IPS DF 6.9 (cell line): ENCODE measurements at places on chromosomes 16 and 17.

- no peak overlapping the region for H3K4me3 ChIP-seq
- no peak overlapping the region for H3K27ac ChIP-seq
- H3K27me3 ChIP-seq: no peaks in the 10 kb centered on the region
- no peak for DNase-seq
- H3K36me3 ChIP-seq: peaks cover 22% of the 10 kb centered on the region
Observed at GRCh38 chr17:82440469-82440981, 10.0 kb downstream of the CYBC1 start.

DNA sequence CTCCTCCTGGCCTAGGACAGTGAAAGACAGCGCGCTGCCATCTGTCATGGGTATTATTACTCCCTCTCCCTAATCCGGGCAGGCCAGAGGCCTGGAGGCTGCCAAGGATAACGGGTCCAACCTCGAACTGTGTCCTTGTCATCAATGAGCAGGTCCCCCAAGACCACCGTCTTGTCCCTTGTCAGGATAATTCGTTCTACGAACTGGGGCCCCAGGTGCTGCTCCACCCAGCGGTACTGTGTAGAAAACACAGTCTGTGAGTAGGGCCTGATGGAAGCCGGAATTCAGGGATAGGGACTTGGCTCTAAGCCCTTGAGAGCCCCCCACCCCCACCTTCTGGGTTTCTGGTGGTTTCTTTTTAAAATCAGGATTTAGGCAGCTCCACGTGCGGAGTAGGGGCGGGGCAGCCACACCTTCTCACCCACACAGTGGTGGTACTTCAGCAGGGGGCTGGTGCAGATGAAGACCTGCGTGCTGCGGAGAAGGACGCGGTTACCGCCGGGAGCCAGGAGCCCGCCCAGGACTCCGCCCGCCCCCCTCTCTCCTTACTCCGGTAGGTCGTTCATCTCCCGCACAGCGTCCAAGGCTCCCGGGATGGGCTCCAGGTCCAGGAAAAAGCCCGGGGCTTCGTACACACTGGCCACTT is 787 bp downstream of the NT5C start:
- H3K4me1 ChIP-seq: peaks cover under 1% of the 10 kb centered on the region; the same call in 1 of the 2 replicates
- H3K36me3 ChIP-seq: peaks cover 12% of the 10 kb centered on the region
- H3K27me3 ChIP-seq: no peaks in the 10 kb centered on the region
- peak overlapping the region; percentile 75 for H3K4me3 ChIP-seq
- no peak overlapping the region for H3K27ac ChIP-seq

- peaks cover 7% of the 10 kb centered on the region; the same call in 1 of the 2 replicates for H3K4me1 ChIP-seq
- H3K36me3 ChIP-seq: no peaks in the 10 kb centered on the region
- no peak overlapping the region for H3K27ac ChIP-seq
- no peak for DNase-seq
- no peak overlapping the region for H3K4me3 ChIP-seq
Observed at GRCh38 chr17:43033948-43034881, 9.2 kb downstream of the RND2 start.

- H3K4me1 ChIP-seq: no peaks in the 10 kb centered on the region; the same call in 1 of the 2 replicates
- H3K27ac ChIP-seq: no peak overlapping the region
- DNase-seq: no peak
- H3K36me3 ChIP-seq: no peaks in the 10 kb centered on the region
- peak overlapping the region; percentile 60; the same call in 1 of the 2 replicates for H3K4me3 ChIP-seq
Observed at GRCh38 chr17:42459256-42459800, 650 bp downstream of the ATP6V0A1 start.

DNA sequence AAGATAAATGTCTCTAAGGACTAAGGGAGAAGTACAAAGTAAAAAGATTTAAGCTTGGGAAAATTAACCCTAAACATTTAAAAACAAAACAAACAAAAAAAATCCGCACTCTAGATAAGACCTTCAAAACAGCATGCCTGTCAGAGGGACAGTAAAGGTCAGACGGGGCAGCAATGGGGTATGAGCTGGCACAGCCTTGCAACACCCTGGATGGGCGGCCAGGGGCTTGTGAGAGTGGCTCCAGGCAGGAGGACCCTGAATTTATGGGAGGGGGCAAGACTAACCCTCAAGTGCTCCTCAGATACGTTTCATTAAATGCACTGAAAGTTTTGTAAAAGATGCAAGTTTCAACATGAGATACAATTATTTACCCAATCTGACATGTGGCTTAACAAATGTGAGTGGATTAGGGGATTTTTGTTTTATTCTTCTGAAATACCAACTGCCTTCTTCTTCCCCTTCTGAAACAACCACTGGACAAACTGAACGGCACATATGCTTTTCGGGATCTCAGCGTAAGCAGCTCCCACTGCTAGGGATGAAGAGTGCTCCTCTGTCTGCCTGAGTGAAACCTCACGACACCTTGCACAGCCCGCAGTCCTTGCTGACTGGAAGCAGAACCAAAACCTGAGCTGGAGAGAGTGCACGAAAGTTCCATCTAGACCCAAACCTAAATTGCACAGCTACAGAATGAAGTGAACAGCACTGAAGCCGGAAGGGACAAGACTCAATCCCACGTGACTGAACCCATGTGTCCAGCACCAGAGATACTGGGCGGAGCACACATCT is 128.4 kb downstream of the ANKRD11 start:
- H3K4me3 ChIP-seq: no peak overlapping the region
- peaks cover 13% of the 10 kb centered on the region for H3K4me1 ChIP-seq
- no peak for DNase-seq
- no peaks in the 10 kb centered on the region for H3K27me3 ChIP-seq

DNA sequence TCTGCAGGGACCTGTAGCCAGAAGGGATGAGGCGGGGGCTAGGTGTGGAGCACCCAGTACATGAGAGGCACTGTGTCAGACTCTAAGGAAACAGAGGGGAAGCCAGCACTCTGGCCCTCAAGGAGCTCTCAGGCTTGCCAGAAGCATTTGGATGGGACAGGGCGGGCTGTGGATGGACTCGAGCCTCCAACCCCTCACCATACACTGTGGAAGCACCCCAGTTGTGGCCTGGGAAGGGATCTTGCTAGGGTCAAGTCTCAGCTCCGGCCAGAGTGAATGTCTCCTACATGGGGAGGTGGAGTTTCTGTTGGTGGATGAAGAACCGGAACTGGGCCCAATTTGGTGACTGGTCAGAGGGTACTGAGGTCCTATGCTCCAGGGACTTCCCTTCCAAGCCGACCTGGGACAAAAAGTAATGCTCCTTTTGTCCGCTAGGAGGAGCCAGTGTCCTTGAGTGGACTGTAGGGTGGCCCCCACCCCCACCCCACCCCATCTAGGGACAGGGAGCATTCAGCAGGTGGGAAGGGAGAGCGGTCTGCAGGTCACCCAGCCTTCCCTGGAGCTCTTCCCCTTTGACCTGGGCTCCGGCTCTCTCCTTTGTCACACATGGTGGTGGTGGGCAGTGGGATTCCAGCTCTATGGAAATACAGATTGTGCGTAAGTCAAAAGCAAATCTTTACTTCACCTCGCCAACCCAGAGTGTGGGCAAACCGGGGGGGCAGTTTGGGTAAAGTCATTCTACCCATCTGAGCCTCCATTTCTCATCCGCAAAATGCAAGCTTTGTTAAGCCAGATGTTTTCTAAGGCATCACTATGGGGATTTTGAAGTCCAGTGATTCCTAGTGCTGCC is 20.4 kb upstream of the PHB1 start:
- H3K27me3 ChIP-seq: no peaks in the 10 kb centered on the region
- no peak overlapping the region for H3K27ac ChIP-seq
- H3K4me1 ChIP-seq: peaks cover 8% of the 10 kb centered on the region

GRCh38 chr17:79619636-79620206 is 8.9 kb upstream of the RBFOX3 start:
- no peak overlapping the region for H3K4me3 ChIP-seq
- H3K4me1 ChIP-seq: no peaks in the 10 kb centered on the region
- no peak for DNase-seq

- no peak for DNase-seq
- peaks cover 2% of the 10 kb centered on the region; the same call in 1 of the 2 replicates for H3K27me3 ChIP-seq
- H3K4me1 ChIP-seq: peaks cover 11% of the 10 kb centered on the region
- H3K4me3 ChIP-seq: peak overlapping the region; percentile 46
- no peak overlapping the region for H3K27ac ChIP-seq
- H3K36me3 ChIP-seq: no peaks in the 10 kb centered on the region; the same call in 1 of the 2 replicates
Observed at GRCh38 chr16:715477-716199, 720 bp downstream of the METRN start.
